ENCODE measurements at places on chromosomes 5 and 9.

GRCh38 chr5:6744841-6745705, 31.8 kb downstream of the TENT4A start:
- no peak for DNase-seq

DNA sequence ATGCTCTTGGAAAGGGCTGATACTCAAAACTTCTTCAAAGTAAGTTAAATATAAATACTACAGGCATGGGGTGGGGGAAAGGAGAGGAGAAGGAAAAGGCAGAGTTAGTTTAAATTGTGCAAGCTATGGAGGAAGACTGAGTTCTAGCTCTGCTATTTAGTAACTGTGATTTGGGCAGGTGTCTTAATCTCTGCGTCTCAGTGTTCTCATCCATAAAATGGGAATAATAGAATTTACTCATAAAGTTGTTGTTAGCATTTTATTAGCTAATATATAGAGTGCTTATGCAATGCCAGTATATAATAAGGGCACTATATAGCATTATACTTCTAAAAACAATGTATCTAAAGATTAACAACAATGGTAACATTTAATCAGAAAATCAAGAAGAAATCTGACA, 12.7 kb upstream of the PURA start:
- no peak for DNase-seq

DNA sequence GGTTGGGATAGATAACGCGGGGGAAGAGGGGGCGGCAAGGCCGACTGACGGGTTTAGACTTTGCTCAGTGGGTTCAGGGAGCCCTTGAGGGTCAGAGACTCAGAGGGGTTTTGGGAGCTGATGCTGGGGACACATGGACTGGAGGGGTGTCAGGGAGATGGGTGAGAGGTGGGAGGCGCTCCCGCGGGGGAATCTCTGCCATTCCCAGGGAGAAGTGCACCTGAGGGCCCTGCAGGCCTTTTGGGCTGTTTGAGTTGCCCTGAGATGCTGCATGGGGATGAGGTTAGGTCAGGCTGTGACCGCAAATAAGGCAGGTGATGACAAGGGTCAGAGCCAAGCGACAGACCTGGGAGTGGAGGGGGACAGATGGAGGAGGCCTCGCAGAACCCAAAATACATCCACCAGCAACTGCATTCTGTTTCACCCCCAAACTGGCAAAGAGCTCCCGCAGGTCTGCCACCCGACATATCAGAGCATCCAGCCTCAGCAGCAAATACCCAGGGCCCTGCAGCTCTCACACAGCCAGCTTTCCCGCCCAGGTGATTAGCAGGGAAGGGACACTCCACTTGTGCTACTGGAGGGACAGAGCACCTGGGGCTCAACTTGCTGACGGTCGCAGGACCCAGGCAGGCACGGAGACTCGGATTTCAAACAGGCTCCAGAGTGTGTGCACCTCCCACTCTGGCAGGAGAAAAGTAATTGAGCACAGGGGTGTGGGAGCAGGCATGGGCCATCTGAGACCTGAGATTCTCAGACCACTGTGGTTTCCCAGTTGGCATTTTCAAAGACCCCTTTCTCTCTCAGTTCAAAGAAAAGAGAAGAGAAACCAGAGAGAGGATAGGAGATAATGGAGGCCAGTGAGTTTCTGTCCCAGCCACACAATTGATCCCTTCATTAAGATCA, 26.4 kb downstream of the TMOD1 start:
- DNase-seq: no peak

- no peak for DNase-seq
Measured at GRCh38 chr9:121906074-121906870, 186.8 kb downstream of the TTLL11 start.

DNA sequence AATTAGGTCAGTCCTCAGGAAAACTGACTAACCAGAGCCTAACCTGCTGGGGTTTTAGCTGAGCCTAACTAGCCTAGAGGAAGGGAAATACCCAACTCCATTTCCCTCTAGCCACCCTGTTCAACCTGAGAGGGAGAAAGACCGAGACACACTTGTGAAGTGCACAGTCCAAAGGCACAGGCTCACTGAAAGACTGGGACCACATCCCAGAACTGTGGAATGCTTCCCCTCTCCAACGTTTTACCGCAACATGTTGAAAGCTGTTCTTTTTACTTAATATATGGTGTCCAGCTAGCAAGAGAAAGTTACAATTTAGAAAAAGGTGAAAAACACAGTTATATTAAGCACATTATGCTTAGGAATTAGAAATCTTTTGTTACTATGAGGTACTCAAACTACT, 76.8 kb upstream of the SIMC1 start:
- DNase-seq: no peak

Measured in GM12892 (cell line).